ENCODE measurements at places on chromosomes 11 and 22.

- DNase-seq = no peak
Measured at GRCh38 chr22:28874061-28874460, 9.3 kb upstream of the ZNRF3 start.

GRCh38 chr11:62139526-62140303 is 15.9 kb downstream of the INCENP start:
- no peak for DNase-seq

GRCh38 chr11:115764176-115764575 is 260.0 kb upstream of the CADM1 start:
- DNase-seq = no peak

GRCh38 chr11:90668502-90668901 is 445.7 kb upstream of the CHORDC1 start:
- no peak for DNase-seq

- no peak for DNase-seq
Measured at GRCh38 chr11:77211594-77212251, 83.7 kb downstream of the MYO7A start.

DNA sequence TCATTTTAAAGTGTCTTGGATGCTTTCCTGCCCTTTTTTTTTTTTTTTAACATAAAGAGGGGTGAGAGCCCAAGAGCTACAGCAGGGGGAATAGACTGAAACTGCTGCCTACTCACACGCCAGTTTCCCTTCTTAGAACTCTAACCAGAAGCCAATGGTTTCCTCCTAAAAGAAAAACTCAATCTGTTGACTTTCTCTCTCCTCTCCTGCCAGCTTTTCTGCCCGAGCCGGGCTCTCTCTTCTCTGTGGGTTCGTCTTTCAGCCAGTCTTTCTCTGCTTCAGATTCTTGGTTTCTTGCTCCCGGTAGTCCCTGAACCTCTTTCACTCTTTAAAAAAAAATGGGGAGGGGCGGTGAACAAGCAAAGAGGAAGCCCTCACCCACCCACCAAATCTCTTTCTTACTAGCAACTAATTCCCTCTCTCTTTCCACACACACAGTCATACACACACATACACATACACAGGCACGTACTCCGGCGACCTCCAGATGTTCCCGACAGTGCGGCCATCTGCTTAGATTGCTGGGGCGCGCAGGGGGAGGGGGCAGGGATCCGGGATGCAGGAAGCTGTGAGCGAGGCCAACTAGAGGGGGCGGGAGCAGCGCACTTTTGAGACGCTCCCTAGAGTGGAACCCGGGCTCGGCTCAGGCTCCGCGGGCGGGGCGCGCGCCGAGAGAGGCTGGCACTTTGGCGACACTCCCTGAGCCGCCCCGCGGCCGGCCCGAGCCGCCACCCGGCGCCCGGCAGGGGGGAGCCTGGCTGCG is 444 bp upstream of the TSKU start:
- DNase-seq = no peak

DNA sequence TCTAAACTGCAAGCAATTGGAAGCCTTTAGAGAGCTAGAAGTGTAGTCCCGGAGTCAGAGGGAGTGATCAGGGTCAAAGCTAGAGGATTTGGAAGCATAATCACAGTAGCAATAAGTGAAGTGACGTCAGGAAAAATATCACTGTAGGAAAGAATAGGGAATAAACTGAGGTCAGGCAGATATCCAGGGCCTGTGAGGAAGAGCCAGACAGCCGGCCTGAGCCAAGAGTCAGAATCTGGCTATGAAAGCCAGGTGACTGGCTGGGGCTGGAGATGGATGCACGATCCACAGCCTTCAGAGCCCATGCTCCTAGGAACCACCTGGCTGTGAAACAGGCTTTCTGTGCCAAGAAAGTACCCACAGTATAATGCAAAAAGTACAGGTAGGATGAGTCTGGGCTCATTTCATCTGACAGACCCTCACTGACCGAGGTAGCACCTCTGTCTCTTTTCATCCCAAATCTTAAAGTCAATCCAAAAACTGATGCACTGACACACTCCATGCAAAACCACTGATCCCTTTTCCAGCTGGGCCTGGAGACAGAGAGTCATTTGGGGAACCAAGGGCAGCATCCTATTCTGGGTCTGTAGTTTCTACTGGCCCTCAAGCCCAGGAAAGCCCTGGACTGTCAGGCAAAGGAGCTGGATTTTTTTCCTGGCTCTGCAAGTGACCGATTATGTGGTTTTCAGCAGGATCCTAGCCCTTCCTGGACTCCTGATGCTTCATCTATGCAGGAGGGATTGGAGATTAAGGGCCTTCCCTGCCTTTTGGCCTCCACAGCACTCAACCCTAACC is 21.3 kb downstream of the TRIM66 start:
- DNase-seq = no peak

DNA sequence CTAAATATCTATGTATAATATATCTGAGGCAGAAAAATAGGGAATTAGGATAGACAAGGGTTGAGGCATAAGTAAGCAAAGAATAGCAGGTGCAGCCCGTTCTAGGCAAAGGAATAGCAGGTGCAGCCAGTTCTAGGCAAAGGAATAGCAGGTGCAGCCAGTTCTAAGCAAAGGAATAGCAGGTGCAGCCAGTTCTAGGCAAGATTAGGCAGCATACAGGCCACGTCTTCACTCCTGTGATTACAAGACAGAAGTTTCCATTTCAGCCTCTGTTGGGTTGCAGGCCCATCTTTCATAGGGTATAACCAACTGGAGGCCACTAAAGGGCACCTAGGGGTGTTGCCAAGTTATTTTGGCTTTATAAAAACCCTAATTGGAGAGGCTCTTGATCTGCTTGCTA is 28.8 kb upstream of the CHORDC1 start:
- DNase-seq = no peak

DNA sequence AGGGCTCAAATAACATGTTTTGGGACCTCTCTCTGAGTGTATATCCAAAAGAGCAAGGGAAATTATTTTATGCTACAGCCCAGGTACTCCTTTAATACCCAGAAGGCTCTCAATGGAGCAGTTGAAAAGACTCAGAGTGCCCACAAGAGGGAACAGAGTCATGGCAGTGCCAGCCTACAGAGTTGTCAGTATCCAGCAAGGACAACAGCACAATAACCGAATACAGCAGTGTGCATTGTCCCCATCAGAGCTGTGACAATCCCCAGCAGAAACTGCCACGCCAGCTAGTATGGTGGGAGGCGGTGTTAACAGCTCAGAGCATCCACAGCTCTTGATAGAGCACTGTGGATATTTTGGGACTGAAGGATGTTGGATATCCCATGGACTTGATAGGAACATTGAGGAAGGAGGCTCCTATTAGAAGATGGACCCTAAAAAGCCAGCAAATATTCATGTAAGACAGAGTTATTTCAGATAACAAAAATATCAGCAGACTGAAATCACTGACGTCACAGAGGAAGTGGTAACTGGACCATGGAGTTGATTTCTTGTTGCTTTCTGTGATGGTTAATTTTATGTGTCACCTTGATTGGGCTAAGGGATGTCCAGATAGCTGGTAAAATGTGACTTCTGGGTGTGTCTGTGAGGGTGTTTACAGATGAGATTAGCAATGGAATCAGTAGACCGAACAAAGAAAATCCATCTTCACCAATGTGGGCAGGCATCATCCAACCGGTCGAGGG is 17.7 kb upstream of the PAFAH1B2 start:
- DNase-seq = no peak

- DNase-seq = no peak
Measured at GRCh38 chr11:41320238-41320637, 139.2 kb downstream of the LRRC4C start.

DNA sequence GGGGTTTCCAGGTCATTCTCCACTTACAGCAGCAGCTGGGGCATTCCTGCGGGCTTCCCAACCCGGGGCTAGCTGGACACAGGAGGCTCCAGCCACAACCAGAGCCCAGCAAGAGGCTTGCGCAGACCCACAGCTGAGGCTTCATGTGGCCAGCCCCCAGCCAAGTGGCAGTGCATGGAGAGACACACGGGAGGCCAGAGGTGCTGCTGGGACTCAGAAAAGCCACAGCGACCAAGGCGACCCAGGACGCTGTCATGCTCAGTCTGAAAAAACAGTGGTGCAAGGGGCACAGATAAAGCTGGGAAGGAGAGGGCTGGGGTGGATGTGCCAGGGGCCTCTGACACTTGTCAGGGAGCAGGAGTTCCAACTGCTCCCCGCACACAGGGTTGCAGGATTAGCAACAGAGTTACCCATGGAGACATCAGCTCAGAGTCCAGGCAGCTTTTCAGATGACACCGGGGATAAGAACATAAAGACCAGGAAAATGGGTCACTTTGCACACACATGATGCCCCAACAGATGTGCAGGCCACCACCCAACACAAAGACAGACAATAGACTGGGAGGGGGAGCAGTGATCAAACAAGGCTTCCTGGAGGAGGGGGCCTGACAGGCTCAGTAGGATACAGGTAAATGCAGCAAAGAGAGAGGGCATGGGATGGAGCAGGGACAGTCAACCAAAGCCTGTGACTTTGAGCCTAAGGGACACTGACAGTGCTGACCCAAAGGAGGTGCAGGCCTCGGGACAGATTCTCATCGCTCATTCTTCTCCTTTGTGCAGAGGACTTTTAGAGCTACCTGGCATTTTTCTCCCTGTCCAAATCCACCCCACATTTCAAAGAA is 6.9 kb upstream of the NEAT1 start:
- DNase-seq = no peak

GRCh38 chr11:113247966-113248365 is 66.4 kb upstream of the TTC12 start:
- DNase-seq = no peak

DNA sequence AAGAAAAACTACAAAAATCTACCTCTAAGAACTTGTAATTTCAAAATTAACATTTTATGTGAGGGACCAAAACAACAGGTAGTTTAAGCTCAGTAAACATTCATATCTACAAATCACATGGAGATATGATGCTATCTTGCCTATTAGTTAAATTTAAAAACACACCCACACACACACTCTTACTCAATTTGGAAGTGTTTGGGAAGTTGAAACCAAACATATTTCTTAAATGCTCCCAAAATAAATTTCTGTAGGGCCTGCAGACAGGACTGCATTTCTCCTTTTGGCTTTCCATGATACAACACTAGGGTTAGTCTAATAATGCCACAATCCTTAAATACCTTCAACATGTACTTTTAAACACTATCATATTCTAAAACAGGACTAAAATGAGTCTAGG is 7.0 kb downstream of the PITPNB start:
- no peak for DNase-seq

DNA sequence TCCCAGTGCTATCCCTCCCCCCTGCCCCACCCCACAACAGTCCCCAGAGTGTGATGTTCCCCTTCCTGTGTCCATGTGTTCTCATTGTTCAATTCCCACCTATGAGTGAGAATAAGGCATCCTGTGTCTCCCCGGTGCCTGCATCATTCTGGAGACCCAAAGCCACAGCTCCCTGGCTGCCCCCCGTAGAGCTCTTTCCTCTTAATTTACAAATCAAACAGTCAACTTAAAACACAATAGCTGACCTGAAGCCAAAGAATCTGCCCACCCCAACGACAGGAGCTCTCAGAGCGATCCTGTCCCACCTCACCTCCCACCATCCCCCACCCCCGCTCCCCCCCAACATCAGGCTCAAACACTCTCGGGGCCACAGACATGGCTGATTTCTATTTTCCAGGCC is 558.3 kb downstream of the BRD1 start:
- no peak for DNase-seq

- DNase-seq = peak; percentile 64
Measured at GRCh38 chr11:11787305-11788062, 54.3 kb upstream of the USP47 start.

DNA sequence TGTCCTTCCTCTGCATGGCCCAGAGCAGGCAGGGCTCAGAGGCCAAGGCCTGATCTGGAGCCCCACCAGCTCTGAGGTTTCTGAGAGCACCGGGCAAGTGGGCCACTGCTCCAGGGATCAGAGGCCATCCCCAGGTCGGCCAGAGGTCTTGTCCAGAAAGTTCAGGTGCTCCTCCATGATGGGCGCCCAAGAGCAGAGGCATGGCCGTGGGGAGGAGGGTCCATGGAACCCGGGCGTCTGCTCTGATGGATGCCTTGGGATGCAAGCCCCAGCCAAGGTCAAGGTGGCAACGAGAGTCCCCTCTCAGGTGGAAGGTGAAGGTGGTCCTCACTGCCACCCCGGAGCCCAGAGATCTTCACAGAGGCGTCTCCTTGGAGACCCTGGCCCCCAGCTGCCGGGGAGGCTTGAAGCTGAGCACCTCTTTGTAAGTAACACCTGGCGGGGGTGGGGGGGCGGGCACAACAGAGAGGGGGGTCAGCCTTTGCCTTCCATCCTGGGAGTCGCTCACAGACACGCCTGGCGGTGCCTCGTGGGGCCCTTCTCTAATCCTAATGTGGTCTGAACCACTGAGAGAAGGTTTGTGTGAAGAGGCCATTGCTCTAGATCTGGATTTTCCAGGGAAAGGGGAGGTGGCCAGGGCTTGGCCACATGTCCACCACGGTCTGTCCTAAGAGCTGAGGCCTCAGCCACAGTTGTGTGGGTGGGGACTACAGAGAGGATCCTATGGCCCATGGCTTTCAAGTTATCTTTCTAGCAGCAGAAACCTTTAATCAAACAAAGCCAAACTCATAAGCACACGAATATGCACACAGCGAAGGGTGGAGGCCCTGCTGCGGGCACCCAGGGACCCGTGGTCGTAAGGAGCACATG is 2.2 kb upstream of the HDAC10 start:
- no peak for DNase-seq

Measured in NCI-H187 treated with DMSO at 0.1 percent for 48 hours (cell line).